ENCODE measurements at places on chromosomes 3 and 15.

GRCh38 chr3:149122721-149123578, 6.5 kb upstream of the HPS3 start:
- no peak for DNase-seq

DNA sequence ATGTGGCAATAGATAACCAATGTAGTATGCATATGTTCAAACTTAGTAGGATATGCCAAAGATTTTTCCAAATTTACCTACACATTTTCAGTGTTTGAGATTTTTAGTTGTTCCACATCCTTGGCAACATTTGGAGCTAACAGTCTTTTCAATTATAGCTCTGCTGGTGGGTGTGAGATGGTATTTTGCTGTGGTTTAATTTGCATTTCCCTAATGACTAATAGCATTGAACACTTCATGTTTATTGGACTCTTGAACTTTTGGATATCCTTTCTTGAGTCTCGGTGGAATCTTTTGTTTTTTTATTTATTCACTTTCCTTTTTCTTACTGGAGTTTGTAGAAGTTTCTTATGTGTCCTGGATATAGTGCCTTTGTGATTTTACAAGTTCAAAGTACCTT, 11.0 kb upstream of the ILDR1 start:
- no peak for DNase-seq

DNA sequence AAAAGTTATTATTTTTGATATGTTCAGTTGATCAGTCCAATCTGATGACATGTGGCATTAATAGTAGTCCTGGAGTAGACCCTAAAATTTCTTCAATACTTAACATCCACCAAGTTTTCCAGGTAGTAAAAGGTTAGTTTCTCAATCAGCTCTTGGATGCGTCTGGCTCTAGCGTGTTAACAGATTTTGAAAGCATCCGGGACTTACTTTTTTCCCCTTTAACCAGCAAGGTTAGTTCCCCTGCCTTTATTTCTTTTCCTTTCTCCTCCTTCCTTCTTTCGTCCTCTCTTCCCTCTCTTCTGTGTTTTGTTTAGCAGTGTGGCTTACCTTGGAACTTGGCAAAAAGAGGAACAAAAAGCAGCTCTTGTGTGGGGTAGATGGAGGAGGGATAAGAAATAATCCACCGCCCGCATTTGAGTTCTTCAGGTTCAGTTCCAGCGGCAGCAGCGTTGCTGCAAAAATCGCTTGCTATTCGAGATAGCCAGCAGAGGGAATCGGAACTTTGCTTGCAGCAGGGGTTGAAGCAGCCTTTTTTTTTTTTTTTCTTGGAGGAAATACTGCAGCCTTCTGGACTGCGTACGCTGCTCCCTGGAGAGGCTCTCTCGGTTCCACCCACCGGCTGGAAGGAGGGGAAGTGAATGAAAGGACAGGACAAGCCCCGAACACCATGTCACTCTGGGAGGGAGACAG, at the start of gene RBMS3:
Gene RBMS3, plus strand, starts transcription at position 668 of the 690 bp plus-strand sequence.
- DNase-seq, result peak; percentile 68

GRCh38 chr3:168086541-168087260, 9.0 kb downstream of the GOLIM4 start:
- DNase-seq, result no peak

DNA sequence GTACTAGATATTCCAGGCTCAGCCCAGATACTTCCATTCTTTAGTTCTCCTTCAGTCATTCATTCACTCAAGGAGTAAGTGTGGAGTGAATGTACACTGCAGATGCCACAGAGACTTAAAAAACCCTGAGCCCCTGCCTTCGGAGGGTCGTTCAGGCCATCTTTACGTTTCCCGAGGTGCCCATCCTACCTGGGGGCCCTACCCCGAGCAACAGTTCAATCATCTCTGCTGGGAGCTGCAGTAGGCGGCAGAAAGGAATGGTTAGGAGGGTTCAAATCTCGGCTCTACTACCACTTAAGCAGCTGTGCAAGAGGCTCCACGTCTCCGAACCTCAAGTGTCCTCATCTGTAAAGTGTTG, 613 bp downstream of the SEC13 start:
- DNase-seq, result no peak

Data from WTC11 (cell line).